ENCODE measurements at places on chromosomes 7 and 10.

GRCh38 chr10:90674928-90675327 lies 182.9 kb downstream of the HTR7 start:
- no peak for DNase-seq

DNA sequence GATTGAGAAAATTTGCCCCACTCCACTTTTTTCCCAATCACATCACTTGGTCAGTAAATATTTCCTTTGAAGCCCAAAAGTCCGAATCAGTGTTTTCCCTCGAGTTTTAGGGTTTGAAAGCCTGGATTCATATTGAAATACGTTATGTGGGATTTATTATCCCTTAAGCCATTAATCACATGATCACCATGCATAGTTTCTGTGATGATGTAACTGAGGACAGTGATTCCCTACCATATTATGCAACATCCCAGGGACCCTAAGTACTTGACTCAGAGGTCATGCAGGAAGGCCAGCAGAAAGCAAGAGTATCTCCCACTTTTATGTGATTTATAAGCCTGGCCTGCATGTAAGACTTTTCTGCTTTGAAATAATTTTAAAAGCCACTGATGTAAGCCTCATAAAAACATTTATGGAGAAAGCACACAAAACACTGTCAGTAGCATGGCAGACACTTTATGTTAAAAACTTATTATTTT lies 630.6 kb upstream of the ZWINT start:
- DNase-seq = no peak

- no peak for DNase-seq
These were observed 20.2 kb downstream of the HPS6 start for GRCh38 chr10:102085336-102085735.

- DNase-seq = no peak
These were observed 51.1 kb upstream of the ADARB2 start for GRCh38 chr10:1788401-1788800.

- DNase-seq = no peak
These were observed 210.5 kb upstream of the KLF6 start for GRCh38 chr10:3995302-3996210.

GRCh38 chr7:116236020-116236630 lies 25.8 kb downstream of the TES start:
- DNase-seq = peak; percentile 30

DNA sequence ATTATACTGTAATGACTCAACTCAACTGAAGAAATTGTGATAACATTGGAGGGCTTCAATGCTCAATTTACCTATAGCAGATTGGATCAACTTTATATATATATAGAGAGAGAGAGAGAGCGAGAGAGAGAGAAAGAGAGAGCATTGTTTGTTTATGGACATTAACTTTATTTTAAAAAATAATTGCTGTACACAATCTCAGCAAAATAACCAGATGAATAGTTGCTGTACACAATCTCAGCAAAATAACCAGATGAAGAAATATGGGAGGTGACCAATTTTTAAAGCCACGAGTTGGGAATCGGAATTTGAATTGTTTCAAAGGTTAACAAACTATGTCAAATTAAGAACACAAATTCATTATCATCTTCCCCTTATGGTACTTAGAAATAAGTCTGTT lies 319.9 kb downstream of the NXPH1 start:
- DNase-seq = no peak
